ENCODE measurements at places on chromosomes 5 and 9. TPM values are rescaled to one million over a fixed set of nuclear protein-coding genes. Genes with fewer than 3 reads are reported as not detected.

LCN15 gene
- polyA plus RNA-seq, result not detected

SVEP1 gene
- polyA plus RNA-seq, result 6.1 TPM

RABEPK gene
- 22.8 TPM for polyA plus RNA-seq

SPATA6L gene
- 3.5 TPM for polyA plus RNA-seq

PCDHB10 gene
- polyA plus RNA-seq, result 9.2 TPM

OTULINL gene
- polyA plus RNA-seq, result 10.3 TPM

ZBTB5 gene
- polyA plus RNA-seq, result 32.4 TPM

TMC1 gene
- polyA plus RNA-seq, result 0.94 TPM

CCL28 gene
- polyA plus RNA-seq, result 2.1 TPM

KLHL3 gene
- polyA plus RNA-seq, result 16.9 TPM

BTNL3 gene
- 0.13 TPM for polyA plus RNA-seq

POLR3G gene
- 2.9 TPM for polyA plus RNA-seq

GPR150 gene
- not detected for polyA plus RNA-seq

PRXL2C gene
- 6.0 TPM for polyA plus RNA-seq

SLC34A1 gene
- polyA plus RNA-seq, result 190 TPM

GRXCR2 gene
- polyA plus RNA-seq, result not detected

ERAP2 gene
- 17.5 TPM for polyA plus RNA-seq

DAB2 gene
- polyA plus RNA-seq, result 216 TPM

RPL7A gene
- polyA plus RNA-seq, result 2,799 TPM

RFESD gene
- 6.9 TPM for polyA plus RNA-seq

RGS7BP gene
- 7.2 TPM for polyA plus RNA-seq
